Stimulated activated naive CD8-positive, alpha-beta T cell treated with anti-CD3 and anti-CD28 coated beads, Interleukin-15, Interleukin-2, amounts not matched to agents 100 U/mL and 50 U/mL, for 24 hours (primary cell): ENCODE measurements at places on chromosomes 7 and 10.

DNA sequence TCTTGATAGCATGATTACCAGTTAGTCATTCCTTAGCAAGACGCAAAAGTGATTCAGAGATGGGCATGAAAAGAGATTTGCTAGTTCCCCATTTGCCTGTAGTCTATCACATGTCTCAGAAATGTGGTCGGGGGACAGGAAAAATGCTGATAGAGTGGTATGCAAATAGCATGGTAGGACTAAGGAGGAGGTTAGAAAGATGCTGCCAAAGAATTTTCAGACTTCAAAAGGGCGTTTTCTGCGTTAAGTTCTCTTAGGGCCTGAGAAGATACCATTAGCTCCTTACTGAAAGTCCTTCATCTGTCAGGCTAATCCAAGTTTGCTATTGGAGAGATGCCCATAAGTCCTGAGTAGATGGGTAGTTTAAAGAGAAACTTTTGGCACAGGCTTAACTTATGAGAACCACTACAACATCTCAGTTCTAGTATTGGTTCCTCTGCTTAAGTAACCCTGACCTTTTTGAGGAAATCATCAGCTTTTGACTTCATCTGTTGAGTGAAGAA is 2.7 kb downstream of the CALD1 start:
- DNase-seq = no peak

GRCh38 chr7:17674166-17674942 is 265.9 kb downstream of the SNX13 start:
- DNase-seq = no peak

GRCh38 chr10:75238182-75239095 is 2.7 kb upstream of the COMTD1 start:
- DNase-seq = no peak

DNA sequence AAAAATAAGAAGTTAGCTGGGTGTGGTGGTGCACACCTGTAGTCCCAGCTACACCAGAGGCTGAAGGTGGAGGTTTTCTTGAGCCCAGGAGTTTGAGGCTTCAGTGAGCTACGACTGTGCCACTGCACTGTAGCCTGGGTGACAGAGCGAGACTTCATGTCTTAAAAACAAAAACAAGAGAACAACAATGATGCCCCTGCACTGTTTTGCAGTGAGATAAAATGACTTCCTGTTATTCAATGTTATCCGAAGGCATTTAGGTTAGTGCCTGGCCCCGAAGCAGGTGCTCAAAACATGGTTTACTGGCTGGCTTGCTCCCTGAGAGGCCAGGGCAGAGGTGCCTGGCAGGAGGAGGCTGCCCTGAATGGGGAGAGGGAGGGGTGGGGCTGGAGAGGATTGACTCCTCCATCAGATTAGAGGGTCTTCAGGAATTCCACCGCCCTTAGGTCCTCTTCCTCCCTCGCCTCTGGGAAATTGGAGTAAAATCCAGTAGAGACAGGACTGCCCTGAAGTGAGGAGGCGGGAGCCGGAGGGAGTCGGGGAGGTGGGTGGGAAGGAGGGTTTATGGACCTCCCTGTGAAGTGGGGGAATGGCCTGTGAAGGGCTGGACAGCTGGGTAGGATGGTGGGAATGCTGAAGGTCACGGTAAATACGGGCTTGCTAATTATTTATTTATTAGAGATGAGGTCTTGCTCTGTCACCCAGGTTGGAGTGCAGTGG is 6.8 kb upstream of the CLDN4 start:
- no peak for DNase-seq

- no peak for DNase-seq
These were observed 6.2 kb upstream of the CH25H start for GRCh38 chr10:89213191-89213808.

- no peak for DNase-seq
These were observed 510.2 kb downstream of the RPS24 start for GRCh38 chr10:78543749-78544362.
